NCI-H1417 treated with DMSO at 0.1 percent for 48 hours (cell line): ENCODE measurements at places on chromosomes 6 and 20.

DNA sequence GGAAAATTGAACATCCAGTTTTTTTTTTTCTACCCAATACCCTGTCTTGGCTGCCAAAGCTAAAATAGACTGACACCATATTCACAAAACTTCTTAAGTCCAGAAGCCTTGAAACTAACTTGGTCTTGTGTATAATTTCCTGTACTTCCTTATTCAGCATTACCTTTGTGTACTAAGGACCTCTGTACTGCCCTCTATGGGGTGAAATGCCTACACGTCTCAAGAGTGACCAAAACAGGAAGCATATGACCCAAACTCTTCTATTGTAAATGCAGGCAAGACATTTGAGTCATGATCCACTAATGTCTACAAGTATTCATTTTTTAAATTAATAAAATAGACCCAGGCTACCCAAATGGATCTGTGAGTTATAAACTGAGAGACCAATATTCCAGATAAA lies 50.4 kb downstream of the HMGCLL1 start:
- DNase-seq, result no peak

GRCh38 chr20:51862796-51863195 lies 60.5 kb upstream of the SALL4 start:
- DNase-seq, result no peak

- DNase-seq, result no peak
Observed at GRCh38 chr6:50815436-50816114, 3.1 kb upstream of the TFAP2B start.

GRCh38 chr6:166988674-166989201 lies 10.5 kb upstream of the CEP43 start:
- DNase-seq, result no peak

DNA sequence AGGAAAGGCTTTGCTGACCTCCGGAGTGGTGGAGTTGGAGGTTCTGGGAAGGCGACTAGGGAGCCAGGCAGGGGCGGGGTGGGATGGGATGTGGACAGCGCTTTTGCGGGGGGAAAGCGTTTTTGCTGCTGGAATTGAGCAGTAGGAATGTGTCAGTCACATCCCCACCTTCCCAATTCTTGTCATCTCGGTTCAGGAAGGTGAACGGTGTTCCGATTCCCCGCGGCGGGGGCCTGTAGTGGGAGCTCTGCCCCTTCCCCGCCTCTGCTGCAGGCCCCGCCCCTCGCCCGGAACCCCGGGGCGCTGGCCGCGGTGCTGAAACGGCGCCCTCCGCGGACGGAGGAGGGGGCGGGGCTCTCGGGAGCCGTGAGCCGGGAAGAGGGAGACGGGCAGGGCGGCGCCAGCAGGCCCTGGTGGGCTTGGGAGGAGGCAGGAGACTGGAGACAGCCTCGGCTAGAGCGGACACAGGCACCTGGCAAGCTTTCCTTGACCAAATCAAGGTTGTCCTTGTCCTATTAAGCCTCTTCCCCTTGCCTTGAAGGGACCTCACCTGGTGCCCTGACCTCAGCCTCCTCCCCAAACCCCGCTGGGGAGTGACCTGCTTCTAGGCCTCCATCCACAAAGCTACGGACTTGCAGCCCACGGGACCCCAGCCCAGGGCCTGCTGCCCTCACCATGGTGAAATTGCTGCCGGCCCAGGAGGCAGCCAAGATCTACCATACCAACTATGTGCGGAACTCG lies at the start of gene LHFPL5:
TSS of gene LHFPL5 (plus strand) at position 357 of the 741 bp plus-strand sequence. CDS start at position 676, 319 bp downstream.
- peak; percentile 27 for DNase-seq

- DNase-seq, result no peak
Observed at GRCh38 chr6:1606780-1607515, 2.8 kb upstream of the FOXC1 start.
